A172 (cell line): ENCODE measurements at places on chromosomes 12 and 14. TPM values are rescaled to one million over a fixed set of nuclear protein-coding genes. Genes with fewer than 3 reads are reported as not detected.
A peak's percentile ranks its signal among the peaks of the same experiment; 100 is the strongest.

GRCh38 chr12:118319627-118320026, 53.1 kb downstream of the TAOK3 start:
- DNase-seq: no peak

- peak; percentile 11 for DNase-seq
Measured at GRCh38 chr14:39322807-39323206, 89.1 kb downstream of the MIA2 start.

GRCh38 chr12:109082751-109083150, 10.5 kb downstream of the ALKBH2 start:
- no peak for DNase-seq

Gene KCNK13
- total RNA-seq: not detected in 2 replicates

Gene PTGER2
- total RNA-seq: 0.12 TPM in 1 of 2 replicates, not detected in the other

DNA sequence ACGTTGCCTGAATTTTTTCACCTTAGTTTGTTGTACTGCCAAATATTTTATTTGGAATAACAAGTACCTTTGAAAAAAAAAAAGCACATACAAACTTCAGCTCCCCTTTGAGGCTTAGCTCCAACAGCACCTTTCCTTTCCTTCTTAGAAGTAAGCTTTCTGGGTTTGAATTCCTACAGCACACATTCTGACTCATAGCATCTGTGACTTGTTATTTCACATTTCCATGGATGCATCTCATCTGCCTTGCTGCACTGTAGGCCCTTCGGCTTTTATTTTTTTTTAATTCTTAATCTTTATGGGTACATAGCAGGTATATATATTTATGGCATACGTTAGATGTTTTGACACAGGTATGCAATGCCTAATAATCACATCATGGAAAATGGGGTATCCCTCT, 7.2 kb downstream of the LGALS3 start:
- no peak for DNase-seq

Gene NINJ2
- not detected in 2 replicates for total RNA-seq

DNA sequence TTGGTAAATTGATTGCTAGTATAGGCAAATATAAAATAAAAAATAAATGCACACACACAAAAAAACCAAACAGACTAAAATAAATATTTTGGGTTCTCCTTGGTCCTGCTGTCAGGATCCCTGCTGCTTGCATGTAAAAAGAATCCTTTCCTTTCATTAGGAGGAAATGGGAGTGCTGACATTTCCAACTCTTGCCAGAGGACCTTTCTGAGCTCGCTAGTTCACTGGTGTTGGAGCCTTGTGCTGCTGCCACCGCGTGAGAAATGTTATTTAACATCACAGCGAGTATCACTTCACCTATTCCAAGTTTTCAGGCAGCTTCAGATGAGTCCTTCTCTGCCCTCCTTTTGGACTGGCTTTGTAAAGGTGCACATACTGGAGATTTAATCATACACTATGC, 358.9 kb downstream of the NPAS3 start:
- no peak for DNase-seq

GRCh38 chr12:119692410-119692809, 24.5 kb downstream of the PRKAB1 start:
- DNase-seq: no peak

DNA sequence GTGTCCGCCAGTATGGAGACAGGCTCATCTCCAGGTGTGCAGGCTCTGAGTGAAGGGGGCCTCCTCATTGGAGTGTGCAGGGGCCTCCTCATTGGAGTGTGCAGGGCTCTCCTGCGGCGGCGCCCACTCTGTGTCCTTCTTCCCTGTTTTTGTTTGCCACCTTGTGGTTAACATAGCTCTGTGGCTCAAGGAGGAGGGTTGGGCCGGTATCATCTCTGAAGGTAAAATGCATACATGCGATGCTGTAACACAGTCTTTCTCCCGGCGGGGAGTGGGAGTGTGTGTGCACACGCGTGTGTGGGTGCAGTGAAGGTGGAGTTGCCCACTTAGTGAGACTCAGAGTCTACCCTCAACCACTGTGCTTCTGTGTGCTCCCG, 429.4 kb downstream of the ZFP36L1 start:
- no peak for DNase-seq

GRCh38 chr12:103589517-103589916, 2.4 kb downstream of the STAB2 start:
- DNase-seq: no peak

DNA sequence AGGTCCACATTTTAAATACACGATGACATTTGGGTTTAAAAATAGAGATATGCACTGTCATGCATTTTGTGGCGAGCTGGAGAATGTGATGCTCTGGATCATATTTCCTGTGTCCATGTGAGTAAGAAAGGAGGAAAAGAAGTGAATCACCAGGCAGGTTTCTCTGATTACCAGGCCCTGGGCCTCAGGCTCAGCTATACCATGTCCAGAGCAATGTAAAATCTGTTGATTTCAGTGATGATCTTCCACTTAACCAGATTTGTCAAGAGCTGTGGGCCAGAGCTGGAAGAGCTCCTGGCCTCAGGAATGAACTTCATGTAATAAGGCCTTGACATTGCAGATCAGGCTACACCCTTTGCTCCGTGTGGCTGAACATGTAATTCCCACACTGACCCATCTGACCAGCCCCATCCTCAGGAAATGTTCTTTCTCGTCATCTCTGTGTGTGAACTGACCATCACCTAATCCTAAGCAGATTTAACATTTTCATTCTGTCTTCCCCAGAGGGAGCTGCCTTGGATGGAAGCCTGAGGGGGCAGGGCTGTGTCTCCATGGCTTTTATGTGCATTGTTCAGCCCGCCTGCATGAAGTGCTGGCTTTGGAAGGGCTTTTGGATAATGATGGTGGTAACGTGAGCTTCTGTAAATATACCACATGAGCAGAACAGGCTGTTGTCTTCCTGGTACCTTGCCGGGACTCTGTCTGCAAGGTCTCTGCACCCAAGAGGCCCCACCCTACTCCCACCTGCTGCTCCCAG, 54.5 kb downstream of the CRACR2A start:
- DNase-seq: peak; percentile 79

DNA sequence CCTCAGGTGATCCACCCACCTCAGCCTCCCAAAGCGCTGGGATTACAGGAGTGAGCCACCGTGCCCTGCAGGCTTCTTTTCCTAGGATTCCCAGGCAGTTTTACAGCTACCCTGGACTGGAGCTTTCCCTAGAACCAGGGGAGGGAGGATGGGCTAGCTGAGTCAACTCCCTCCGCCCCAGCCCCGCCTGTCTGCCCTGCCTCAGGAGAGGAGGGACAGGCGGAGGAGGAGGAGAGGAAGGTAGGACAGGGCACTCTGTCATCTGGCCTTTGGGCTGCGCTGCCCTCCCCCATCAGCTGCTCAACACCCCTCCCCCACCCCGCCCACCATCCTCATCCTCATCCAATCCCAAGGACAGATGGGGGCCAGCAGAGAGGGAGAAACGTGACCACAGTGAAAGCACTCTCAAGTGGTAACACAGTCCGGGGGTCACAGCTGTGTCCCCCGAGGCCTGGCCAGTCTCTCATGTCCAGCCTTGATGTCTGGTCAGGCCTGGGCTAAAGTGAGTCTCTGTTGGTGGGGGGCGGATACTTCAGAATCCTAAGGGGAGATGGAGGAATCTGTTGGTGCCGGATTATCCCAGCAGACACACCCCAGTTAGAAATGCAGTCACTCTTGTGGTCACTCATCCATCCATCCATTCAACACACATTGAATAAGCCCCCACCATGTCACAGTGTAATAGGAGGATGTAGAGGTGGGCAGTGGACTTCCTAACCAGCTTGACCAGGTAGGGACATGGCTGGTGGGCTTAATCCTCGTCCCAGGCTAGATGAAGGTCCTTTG, 12.3 kb downstream of the FIGNL2 start:
- peak; percentile 35 for DNase-seq

Gene ABCD2
- total RNA-seq: not detected in 2 replicates

DNA sequence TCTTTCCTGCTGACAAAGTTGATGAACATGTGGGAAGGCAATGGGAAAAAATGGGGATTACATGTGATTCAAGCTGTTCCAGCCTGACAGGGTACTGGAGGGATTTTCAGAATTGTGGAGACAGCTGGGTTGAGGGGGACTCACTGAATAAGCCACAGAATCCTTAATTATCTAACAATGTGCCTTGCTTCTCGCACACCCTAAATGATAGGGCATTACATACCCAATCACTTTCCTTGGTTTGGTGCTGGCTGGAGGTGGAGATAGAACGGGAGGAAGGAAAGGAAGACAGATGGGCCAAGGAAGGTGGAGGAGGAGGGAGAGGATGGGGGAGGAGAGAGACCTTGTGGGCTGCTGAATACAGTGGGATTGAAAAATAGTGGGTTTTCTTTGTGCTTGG, 20.7 kb downstream of the PELI2 start:
- no peak for DNase-seq

GRCh38 chr12:3458041-3458440, 33.0 kb upstream of the PRMT8 start:
- DNase-seq: peak; percentile 39

Gene ERBB3
- total RNA-seq: 0.64 and 2.4 TPM in 2 replicates

Gene CLEC6A
- total RNA-seq: not detected in 2 replicates

Gene MYF6
- not detected in 2 replicates for total RNA-seq

DNA sequence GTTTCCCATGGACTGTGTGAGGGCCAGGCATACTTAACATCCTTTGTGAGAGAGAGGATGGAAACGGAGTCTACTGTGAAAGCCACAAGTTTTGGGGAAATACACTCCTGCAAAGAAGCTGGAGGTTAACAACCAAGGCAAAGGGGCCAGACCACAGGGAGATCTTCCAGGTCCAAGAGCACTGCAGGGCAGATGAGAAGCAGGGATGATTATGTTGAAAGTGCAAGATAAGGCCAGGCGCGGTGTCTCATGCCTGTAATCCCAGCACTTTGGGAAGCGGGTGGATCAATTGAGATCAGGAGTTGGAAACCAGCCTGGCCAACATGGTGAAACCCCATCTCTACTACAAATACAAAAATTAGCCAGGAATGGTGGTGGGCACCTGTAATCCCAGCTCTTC, 15.1 kb downstream of the COQ6 start:
- no peak for DNase-seq

GRCh38 chr14:90886297-90886815, 70.1 kb upstream of the TTC7B start:
- no peak for DNase-seq

DNA sequence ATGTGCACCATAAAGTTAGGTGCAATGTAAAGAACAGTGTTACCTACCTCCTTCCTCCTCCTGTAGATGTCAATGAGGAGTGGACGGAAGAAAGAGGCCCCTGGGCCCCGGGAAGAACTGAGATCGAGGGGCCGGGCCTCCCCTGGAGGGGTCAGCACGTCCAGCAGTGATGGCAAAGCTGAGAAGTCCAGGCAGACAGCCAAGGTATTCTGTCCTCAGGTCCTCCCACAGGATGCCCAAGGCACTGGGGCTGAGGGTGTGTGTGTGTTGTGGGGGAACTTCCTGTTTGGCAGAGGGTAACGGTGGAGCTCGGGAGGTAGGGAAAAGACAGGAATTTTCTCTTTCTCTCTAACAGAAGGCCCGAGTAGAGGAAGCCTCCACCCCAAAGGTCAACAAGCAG, 6.4 kb downstream of the ATN1 start:
- DNase-seq: peak; percentile 33

- DNase-seq: no peak
Measured at GRCh38 chr12:6914947-6915788, 788 bp downstream of the ENO2 start.

DNA sequence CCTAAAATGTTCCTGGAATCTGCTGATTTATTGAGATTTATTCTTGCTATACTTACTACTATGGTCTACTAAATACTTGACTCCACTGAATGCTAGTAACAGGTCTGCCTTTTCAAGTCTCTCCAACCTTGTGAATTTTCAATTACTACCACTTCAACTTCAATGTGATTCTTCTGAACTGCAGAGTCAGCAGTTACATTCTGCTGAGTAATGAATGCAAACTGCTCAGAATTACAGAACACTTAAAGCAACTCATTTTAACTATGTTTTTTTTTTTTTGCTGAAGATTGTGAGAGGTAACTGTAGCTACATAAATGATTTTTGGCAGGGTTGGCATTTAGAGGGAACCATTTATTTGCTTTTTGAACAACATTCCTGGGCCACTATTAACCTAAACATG, 41.8 kb downstream of the ARF6 start:
- DNase-seq: no peak

Gene CPSF2
- 34.5 and 36.7 TPM in 2 replicates for total RNA-seq

- peak; percentile 57 for DNase-seq
Measured at GRCh38 chr14:61565836-61566536, 129.3 kb upstream of the HIF1A start.

- DNase-seq: no peak
Measured at GRCh38 chr14:24178399-24179178, 6.7 kb downstream of the REC8 start.

GRCh38 chr14:81031488-81031887, 76.1 kb downstream of the TSHR start:
- no peak for DNase-seq

Gene BICDL1
- total RNA-seq: 0.38 and 1.2 TPM in 2 replicates

- DNase-seq: no peak
Measured at GRCh38 chr12:21683115-21683514, 25.5 kb upstream of the LDHB start.

DNA sequence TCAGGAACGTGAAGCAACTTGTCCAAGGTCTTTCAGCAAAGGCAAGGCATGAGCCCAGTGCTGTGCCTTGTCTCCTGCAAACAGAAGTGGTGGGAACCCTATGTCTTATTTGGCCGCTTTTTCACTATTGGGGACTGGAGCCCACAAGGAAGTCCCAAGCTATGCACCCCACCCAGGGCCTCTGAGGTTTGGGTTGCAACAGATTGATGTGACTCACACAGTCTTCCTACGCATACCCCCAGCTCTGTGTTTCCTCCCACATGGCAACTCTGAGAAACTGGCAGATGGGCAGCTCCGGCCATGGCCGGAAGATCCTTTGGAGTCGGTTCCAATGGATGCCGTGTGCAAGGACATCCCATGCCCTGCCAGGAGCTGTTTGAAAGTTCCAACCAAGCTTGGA, 28.3 kb upstream of the CMKLR1 start:
- no peak for DNase-seq

- DNase-seq: no peak
Measured at GRCh38 chr14:57245941-57246340, 22.8 kb downstream of the EXOC5 start.

GRCh38 chr14:68666236-68666635, 126.6 kb downstream of the ZFP36L1 start:
- no peak for DNase-seq

GRCh38 chr12:132649226-132649945, 30.8 kb downstream of the P2RX2 start:
- DNase-seq: no peak

Gene NID2
- total RNA-seq: not detected in 2 replicates

DNA sequence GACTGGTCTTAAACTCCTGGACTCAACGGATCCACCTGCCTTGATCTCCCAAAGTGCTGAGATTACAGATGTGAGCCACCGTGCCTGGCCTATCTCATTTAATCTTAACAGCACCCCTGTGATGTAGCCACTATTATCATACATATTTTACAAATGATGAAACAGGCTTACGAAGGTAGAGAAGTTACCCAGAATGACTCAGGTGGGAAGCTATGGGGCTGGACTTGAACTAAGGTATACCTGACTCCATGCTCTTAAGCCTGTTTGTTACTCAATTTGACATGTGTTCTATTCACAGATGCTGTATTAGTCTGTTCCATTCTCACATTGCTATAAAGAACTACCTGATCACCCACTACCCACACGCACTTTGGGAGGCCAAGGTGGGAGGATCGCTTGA, 36.8 kb upstream of the TMPO start:
- DNase-seq: no peak

GRCh38 chr12:62210422-62210821, 49.8 kb upstream of the USP15 start:
- peak; percentile 15 for DNase-seq

Gene HELB
- total RNA-seq: 1.4 and 2.1 TPM in 2 replicates

Gene OR6C70
- total RNA-seq: not detected in 2 replicates

- peak; percentile 23 for DNase-seq
Measured at GRCh38 chr12:65720136-65721130, 103.8 kb upstream of the HMGA2 start.
